ENCODE measurements at places on chromosomes 5 and 9.

GRCh38 chr5:43068037-43068436 lies 27.9 kb upstream of the ANXA2R start:
- DNase-seq, result no peak

- DNase-seq, result no peak
Observed at GRCh38 chr5:10729320-10730042, 31.6 kb downstream of the DAP start.

DNA sequence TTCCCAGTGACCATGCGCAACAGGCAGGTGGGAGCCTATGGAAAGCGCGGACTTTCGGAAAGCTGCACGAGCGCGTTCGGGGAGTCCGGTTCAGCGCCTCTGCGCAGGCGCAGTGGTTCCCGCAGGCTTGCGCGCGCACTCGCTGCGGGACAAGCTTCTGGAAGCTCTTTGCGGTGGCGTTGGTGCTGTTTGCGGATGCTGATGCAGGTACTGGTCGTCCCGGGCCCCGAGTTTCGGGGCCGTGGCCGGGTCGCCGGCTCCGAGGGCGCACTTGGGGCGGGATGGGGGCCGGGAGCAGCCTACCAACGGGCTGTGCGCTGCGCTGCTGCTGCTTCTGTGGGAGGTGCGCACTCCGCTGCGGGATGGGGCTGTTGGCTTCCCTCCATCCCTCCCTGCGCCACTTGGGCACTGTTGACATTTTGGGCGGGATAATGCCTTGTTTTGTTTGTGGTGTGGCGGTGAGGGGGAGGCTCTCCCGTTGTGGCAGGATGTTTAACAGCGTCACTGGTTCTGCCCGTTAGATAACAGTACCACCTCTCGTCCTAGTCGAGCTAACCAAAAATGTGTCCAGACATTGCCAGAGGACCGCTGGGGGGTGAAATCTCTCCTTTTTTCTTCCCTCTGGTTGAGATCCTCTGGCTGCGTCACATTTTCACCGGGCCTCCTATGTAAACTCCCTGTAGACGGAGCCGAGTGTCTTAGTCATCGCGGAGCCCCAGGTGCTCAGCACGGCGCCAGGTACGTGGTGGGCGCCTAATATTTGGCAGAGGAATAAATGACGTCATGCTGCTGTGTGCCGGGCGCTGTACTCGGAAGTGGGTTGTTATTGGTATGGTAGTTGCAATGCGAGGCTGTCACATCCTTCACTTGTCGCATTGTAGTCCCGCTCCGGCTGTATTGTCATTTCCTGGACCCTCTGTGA lies at the start of gene ZNF483:
ZNF483 (plus strand) TSS at position 124 of the 922 bp plus-strand sequence. CDS start 2,217 bp downstream, outside the sequence.
- DNase-seq, result peak; percentile 78

GRCh38 chr9:101126556-101126955 lies 98.0 kb downstream of the PLPPR1 start:
- no peak for DNase-seq

DNA sequence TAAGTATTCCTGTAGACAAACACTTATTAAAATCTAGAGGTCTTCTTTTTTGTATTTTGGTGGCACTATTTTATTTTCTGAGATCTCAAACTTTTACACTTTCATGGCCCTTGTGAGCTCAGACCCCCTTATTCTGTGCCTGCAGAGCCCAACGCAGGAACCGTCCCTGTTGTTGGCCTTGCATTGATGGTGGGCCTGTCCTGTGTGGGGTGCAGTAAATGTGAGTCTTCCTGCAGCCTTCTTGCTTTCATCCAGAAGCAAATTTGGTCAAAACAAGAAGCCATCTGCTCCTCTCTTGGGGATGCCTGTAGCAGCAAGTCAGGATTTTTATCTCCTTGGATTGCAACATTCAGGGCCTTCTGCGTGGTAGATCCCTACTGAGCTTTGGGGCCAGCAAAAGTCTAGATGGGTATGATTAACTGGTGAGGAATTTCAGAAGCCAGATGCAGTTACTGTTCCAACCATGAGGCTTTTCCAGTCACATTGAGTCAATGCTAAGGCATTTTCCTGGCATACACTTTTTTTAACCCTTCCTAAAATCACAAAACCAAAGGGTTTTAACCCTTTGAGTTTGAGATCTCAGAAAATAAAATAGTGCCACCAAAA lies 31.7 kb downstream of the BASP1 start:
- peak; percentile 35 for DNase-seq

DNA sequence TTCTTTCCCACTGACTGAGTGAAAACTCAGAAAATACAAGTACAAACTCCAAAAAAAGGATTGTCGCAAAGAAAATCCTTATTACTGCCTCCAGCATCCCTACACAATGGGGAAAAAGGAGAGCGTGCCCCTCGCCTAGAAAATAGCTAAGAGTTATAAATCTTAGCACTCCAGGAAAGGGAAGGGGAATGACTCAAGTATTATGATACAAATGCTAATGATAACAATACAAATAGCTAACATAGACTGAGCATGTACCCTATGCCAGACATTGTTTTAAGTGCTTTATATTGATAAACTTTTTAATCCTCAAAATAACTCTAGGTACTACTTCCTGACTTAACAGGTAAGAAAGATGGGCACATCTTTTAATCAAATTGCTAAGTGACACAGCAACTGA lies 70.8 kb upstream of the VCAN start:
- DNase-seq, result no peak

DNA sequence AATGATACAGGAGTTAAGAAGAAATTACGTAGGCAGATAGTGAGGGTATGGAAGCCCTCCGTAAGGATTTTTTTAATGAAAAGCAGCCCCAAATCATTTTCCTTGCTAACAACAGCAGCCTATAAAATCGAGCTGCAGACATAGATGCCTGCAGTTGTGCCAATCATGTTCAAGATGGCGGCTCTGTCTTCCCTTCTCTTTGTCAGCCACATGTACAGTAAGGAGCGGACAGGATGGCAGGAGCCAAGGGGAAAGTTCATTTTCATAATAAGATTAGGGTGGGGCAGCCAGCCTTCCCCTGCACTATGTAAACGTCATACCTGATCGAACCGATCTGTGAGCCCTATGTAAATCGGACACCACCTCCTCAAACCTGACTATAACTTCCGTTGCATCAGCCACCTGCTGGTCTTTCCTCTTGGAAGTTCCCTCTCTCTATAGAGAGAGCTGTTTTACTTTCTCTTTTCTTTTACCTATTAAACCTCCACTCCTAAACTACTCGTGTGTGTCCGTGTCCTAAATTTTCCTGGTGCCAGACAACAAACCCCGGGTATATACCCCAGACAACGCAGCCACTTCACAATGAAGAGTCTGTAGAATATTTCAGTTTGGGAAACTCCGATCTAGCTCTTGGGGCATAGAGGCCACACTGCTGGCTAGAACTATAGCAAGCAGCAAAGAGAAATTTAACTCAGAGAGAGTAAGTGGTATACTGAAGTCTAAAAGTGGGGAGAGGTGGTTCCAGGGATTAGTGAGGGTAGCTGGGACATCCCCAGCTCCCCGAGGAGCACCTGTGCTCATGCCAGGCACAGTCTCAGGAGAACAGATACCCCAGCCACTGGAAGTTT lies 20.8 kb upstream of the SLC24A2 start:
- DNase-seq, result no peak

GRCh38 chr5:174145091-174145490 lies 99.6 kb downstream of the NSG2 start:
- no peak for DNase-seq

DNA sequence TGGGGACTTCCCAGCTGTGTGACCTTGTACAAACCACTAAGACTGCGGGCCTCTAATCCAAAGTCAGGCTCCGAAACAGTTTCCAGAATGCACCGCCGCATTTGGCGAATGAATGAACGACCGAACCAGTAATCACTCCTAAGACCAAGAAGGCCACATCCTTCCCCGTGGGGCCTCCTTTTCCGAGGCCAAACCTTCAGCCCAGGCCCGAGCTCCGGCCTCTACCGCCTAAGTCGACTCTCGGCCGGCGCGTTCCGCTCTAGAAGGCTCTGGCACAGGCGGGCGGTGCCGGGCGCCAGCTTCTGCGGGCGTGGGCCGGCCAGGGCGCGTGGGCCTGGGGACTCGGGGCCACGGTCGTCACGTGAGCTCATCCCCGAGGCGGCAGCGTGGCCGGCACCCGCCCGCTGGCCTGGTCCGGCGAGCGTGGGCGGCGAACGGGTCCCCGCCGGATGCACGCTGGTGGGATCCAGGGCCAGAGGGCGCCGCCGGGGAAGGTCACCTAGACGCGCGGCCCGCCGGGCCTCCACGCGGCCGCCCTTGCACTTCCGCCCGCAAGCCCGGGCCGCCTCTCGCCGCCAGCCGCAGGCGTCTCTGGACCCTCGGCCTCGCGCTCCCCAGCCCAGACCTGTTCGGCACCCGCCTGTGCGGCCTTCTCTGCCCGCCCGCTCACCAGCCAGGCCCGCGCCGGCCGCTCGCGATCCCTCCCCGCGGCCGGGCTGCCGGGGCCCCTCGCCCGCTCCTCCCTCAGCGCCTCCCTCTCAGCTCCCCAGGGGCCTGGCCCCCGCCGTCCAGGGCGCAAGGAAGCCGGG lies 754 bp downstream of the VDAC1 start:
- DNase-seq, result peak; percentile 54

- DNase-seq, result no peak
Observed at GRCh38 chr5:72463449-72464052, 43.7 kb downstream of the ZNF366 start.

- no peak for DNase-seq
Observed at GRCh38 chr5:929596-929995, 36.9 kb downstream of the TRIP13 start.

DNA sequence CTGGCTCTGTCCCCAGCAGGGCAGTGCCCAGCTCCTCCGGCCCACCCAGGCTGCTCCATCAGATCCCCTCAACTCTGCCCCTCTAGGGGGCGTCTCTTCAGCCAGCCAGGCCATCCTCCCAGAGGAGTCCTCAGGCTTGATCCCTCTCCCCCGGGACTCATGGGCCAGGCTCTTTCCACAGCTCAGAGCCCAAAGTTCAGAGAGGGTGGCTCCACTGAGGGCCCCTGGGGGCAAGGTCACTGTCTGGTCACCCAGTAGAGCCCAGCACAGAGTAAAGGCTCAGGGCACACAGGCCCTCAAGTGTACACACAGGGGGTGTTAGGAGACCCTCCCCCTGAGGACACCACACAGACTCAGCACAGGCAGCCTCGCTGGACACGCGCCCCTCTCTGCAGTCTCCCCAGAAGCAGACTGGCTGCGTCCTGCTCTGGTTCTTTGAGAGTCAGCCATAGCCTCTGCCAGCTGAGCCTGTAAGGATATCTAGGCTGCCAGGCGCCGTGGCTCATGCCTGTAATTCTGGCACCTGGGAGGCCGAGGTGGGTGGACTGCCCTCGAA lies 64.8 kb downstream of the PAX5 start:
- DNase-seq, result no peak

DNA sequence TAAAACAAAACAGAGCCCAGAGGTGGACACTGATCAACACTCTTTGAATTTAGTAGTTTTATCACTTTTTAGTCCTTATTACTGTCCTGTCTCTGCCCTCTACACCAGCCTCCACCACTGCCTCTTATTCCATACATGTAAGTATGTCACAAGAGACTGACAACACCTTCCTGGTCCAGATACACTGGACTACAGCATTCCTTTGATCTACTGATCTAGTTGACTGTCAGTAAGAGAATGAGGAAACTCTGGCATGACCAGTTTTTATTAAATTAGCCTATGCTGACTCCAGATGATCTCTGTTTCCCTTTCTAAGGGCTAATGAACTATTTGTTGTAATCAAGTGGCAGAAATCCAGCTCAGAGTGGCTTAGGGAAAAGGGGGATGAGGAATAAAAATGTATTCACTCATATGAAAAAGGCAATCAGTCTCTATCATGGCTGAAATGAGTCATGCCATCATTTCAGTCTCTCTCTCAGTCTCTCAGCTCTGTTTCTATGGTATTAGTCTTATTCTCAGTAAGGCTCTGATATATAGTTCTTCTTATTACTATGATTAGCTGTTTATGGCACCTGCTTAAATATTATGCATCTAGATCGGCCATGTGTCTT lies 5.5 kb downstream of the ARHGEF37 start:
- no peak for DNase-seq

GRCh38 chr9:18768951-18769622 lies 263.9 kb downstream of the SAXO1 start:
- no peak for DNase-seq

DNA sequence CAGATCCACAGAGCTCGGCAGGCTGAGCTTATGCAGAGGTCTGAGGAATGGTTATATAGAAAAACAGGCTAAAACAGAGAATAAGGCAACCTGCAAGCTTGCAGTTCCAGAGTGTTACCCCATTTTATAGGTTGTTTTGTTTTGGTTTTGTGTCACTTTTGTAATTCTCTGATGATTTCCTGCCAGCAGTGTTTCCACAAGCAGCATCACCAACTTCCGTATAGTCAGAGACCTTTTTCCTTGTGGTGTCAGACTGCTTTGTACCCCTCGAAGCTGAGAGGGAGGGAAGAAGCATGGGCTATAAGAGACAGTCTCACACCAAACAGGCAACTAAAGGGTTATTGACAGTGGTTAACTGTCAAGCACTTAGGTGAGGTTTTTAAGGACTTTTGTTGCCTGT lies 61.8 kb downstream of the TLE4 start:
- DNase-seq, result no peak

GRCh38 chr5:134000091-134000511 lies 4.7 kb downstream of the VDAC1 start:
- peak; percentile 34 for DNase-seq

DNA sequence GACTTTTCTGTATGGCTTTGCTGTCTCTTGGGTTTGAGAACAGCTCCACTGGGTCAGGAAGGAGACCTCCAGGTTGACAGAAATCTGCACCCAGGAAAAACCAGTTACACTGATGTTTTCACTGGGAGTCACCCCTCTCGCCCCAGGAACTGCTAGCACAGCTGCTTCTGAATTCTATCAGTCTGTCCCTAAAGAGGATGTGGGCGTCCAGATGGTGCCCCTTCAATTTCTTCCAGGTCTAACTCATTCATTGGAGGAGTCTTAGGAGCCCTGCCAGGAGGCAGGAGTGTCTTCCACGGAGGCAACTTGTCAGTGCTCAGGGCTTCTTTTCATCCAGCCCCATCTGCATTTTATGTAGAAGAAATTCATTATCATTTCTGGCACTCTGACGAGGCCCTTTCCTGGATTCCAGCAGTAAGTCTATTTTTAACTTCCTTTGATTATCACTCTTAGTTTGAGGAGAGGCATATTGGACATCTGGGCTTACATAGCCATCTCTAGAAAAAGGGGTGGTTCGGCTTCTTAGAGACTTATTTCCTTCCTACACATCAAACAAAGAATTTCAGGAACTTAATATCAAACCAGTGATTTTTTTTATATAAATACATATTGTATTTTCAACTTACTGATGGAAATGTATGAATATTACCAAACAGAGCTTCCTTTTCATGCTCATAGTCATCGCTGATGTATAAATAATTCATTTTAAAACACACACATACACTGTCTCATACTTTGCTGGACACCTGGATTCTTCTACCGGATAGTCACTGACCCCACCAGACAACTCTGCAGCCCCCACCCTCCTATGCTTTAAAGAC lies 148.8 kb downstream of the IRX2 start:
- DNase-seq, result no peak

- no peak for DNase-seq
Observed at GRCh38 chr5:90477073-90477472, 2.4 kb downstream of the POLR3G start.

GRCh38 chr9:81479573-81479972 lies 209.8 kb downstream of the TLE1 start:
- no peak for DNase-seq

- DNase-seq, result no peak
Observed at GRCh38 chr9:127735530-127736185, 564 bp upstream of the TOR2A start.
